Mucosa of descending colon (tissue), 3 donors: ENCODE measurements at places on chromosomes 5 and 9. TPM values are rescaled to one million over a fixed set of nuclear protein-coding genes. Genes with fewer than 3 reads are reported as not detected.
A peak's percentile ranks its signal among the peaks of the same experiment; 100 is the strongest.

- DNase-seq: no peak
Observed at GRCh38 chr5:142531977-142532780, 153.7 kb downstream of the FGF1 start.

GRCh38 chr9:88287972-88288371 is 100.3 kb upstream of the SPIN1 start:
- no peak for DNase-seq

- no peak for DNase-seq
Observed at GRCh38 chr9:134807716-134808446, 72.7 kb upstream of the FCN2 start.

GRCh38 chr5:133230823-133231578 is 179.2 kb downstream of the HSPA4 start:
- DNase-seq: no peak

GRCh38 chr9:91197232-91198181 is 164.2 kb downstream of the AUH start:
- DNase-seq: peak; percentile 89

- DNase-seq: no peak
Observed at GRCh38 chr5:146836226-146836842, 42.2 kb downstream of the PPP2R2B start.

GRCh38 chr5:138334867-138335447 is 3.1 kb upstream of the FAM53C start:
- no peak for DNase-seq

GRCh38 chr5:37837414-37838032 is 2.3 kb downstream of the GDNF start:
- peak; percentile 69 for DNase-seq

DNA sequence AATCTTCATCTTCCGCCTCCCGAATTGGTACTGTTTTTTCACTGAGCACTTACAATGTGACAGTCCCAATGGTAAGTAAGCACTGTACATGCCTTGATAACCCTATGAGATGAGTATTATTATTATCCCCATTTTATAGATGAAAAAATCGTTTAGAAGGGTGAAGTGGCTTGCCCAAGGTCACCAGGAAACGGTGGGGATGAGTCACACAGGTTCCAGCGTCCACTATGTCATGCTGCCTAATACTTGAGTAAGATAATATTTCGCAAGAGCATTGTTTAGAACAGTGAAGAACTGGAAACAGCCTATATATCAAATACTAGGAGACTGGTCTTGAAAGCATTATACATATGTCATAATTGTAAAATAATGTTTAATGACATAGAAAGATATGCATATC is 12.9 kb downstream of the HAND1 start:
- DNase-seq: no peak

DNA sequence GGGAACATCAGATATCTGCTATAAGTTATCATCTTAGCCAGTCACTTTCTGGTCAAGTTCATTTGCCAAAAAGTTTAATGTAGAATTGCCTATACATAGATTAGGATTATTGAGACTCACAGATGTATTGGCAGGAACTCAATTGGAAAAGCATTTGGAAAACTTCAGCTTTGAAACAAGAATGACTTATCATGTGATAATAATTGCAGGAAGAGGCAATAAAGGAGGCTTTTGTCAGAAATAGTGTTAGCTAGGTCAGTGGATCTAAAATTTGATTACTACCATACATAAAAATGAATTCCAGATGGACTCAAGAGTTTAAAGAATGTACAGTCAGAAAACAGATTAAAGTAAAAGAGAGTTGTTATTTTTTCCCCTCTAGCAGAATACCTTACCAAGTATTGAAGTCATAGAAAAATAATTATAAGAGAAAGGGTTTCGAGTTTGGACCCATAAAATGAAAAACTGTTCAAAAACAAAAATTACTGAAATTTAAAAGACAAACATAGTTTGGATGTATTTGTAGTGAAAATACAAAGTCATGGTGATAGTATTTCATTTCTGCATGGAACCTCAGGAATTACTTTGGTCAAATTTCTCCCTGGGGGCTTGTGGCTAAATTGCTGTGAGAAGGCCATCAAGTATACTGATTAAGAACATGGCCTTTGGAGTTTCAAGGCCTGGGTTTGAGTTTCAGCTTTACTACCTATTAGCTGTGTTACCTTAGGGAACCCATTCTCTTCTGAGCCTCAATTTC is 159.9 kb downstream of the TMEM38B start:
- DNase-seq: no peak

The ELOVL7 gene
- total RNA-seq: 8.9 TPM

The NR5A1 gene
- total RNA-seq: not detected

The DDX4 gene
- not detected for total RNA-seq

The PCDHB3 gene
- total RNA-seq: 0.90 TPM

The CPLANE1 gene
- 13.6 TPM for total RNA-seq
